ENCODE measurements at places on chromosomes 7 and 10.

DNA sequence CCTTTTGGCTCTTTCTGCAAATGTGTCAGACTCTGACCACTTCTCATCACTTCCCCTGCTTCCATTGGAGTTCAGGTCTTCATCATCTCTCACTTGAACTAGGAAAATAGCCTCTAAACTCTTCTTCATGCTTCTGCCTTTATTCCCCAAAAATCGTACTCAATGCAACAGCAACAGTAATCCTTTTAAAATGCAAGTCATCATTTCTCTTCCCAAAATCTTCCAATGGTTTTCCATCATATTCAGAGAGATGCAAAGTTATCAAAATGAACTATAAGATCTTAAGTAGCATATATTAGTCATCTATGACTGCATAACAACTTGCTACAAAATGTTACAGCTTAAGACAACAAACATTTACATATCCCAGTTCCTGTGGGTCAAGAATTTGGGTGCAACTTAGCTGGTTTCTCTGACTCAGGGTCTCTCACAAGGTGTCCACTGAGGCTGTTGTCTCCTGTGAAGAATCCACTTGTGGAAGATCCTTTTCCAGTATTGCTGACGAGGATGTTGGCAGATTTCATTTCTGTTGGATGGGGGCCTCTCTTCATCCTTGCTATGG lies 31.0 kb upstream of the ETV1 start:
- no peak for DNase-seq

- DNase-seq: no peak
These were observed 535.9 kb upstream of the POT1 start for GRCh38 chr7:125465527-125465926.

DNA sequence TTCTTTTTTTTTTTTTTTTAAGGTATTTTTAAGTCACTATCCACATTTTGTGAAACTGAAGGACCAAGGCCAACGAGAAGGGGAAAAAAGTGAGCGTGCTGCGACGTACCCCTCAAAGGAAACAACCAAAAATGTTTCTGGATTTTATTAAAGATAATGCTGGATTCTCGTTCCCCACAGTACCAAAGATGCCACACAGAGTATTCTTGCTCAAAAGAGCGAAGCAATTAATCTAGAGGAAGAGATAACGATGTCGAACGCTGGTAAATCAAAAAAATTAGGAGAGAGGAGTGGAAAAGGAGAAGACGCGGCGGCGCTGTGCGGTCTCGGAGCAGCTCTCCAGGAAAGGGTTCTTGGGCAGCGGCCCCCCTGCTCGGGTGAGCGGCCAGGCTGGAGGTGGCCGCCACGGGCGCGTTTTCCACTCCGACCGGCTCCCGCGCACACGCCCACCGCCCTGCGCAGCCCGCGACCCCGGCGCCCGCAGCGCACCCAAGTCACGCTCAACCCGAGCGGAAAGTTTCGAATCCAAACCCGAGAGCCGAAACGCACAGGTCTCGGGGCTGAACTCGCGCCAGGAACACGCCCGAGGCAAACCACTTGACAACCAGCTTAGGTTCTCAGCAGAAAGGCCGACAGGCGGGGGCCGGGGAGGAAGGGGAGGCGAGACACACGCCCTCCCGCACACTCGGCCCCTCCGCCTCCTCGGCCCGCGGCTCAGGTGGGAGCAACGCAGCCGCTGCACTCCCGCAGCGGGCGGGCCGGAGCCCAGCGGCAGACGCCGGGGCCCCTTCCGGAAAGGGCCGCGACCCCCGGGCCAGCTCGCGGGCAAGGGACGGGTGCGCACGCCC lies 989 bp downstream of the SRPK2 start:
- DNase-seq: peak; percentile 58

- DNase-seq: no peak
These were observed 61.6 kb downstream of the COBL start for GRCh38 chr7:51255036-51255435.

GRCh38 chr10:86099542-86100334 lies 266.9 kb downstream of the GRID1 start:
- DNase-seq: no peak

DNA sequence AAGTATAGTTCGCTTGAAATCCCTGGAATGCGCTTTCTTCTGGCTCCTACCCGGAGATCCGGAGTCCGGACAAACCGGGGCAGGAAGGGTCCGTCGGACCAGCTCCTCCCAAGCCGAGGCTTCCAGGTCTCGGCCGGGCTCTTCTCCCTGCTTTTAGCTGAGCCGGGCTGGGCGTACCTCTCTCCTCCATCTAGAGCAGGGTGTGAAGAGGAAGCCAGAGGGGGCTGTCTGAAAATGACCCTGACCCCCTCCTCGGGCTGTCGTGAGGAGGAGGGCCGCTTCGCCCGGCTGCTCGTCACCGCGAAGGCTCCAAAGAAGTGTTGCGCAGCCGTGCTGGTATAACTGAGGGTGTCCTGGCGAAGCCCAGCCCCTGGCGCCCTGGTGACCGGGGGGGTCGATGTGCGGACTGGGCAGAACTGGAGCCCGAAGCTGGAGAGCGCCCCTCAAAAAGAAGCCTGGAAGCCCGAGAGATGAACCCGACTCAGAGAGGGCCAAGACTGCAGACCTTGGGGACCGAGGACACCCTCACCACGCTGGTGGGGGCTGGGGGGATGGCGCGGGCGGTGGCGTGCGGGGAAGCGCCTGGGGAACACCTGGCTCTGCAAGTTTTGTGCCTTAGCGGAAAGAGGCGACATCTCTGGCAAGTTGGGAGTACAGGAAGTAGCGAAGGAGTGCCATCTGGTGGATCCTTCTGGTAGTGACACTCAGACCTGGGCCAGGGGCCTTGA lies 5.7 kb downstream of the KAZALD1 start:
- DNase-seq: peak; percentile 78

- DNase-seq: no peak
These were observed 104.0 kb downstream of the CYTH3 start for GRCh38 chr7:6168477-6168868.

DNA sequence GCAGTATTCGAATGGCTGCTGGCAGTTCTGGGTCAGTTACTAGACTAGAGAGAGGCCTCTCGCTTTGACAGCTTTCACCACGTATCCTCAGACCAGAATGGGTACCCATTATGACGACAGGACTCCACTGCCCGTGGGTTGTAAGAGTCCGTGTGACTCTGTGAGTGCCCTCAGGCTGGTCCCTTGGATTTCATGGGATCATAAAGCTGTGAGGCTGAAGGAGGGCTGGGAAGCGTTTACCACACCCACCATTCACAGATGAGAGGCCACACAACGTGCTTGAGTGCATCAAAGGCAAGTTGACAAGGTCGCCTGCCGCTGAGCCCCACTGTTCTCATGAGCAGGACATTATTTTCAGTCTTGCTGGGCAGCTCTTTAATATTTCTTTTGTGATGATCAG lies 87.2 kb downstream of the EZH2 start:
- DNase-seq: no peak
